Sigmoid colon (tissue), 7 donors: ENCODE measurements at places on chromosomes 3 and 15. TPM values are rescaled to one million over a fixed set of nuclear protein-coding genes. Genes with fewer than 3 reads are reported as not detected.

- H3K27me3 ChIP-seq: no peaks in the 10 kb centered on the region
- peaks cover 26% of the 10 kb centered on the region for H3K4me1 ChIP-seq
- peaks cover 19% of the 10 kb centered on the region for H3K36me3 ChIP-seq
- H3K27ac ChIP-seq: peak overlapping the region; percentile 73
Measured at GRCh38 chr15:85730001-85730820, 64.5 kb downstream of the KLHL25 start.

- no peak for DNase-seq
- H3K36me3 ChIP-seq: no peaks in the 10 kb centered on the region
- no peaks in the 10 kb centered on the region for H3K27me3 ChIP-seq
- H3K4me3 ChIP-seq: no peak overlapping the region
Measured at GRCh38 chr3:9955611-9956352, 3.6 kb upstream of the PRRT3 start.

DNA sequence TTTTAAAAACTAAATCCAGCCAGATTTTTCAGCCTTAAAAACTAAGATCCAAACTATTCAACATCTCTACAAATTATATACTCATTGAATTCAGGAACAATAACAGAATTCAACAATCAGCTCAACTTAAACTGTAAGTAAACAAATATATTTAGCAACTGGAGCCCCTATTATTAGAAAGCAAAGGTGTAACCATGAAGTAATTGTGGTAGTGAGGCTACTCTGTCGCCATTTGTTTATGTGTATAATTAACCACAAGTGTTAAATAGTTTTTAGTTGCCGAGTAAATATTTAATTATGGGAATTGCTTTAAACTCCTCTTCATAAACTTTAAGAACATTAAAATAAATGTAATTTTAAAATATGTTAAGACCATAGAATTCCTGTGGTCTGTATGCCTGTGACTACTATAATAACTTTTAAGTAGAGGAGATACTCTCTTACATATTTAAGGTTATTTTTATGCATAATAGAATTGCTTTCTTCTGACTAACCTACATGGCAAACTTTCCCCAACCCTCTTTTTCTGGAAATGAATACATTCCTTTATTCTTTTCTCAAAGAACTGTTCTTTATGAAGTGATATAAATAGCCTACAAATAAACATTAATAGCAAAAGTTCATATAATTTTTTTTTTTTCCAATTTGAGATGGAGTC is 51.2 kb downstream of the MFN1 start:
- H3K4me1 ChIP-seq: no peaks in the 10 kb centered on the region
- no peak for DNase-seq
- H3K27me3 ChIP-seq: no peaks in the 10 kb centered on the region
- no peaks in the 10 kb centered on the region for H3K36me3 ChIP-seq
- H3K27ac ChIP-seq: no peak overlapping the region
- H3K4me3 ChIP-seq: no peak overlapping the region

DNA sequence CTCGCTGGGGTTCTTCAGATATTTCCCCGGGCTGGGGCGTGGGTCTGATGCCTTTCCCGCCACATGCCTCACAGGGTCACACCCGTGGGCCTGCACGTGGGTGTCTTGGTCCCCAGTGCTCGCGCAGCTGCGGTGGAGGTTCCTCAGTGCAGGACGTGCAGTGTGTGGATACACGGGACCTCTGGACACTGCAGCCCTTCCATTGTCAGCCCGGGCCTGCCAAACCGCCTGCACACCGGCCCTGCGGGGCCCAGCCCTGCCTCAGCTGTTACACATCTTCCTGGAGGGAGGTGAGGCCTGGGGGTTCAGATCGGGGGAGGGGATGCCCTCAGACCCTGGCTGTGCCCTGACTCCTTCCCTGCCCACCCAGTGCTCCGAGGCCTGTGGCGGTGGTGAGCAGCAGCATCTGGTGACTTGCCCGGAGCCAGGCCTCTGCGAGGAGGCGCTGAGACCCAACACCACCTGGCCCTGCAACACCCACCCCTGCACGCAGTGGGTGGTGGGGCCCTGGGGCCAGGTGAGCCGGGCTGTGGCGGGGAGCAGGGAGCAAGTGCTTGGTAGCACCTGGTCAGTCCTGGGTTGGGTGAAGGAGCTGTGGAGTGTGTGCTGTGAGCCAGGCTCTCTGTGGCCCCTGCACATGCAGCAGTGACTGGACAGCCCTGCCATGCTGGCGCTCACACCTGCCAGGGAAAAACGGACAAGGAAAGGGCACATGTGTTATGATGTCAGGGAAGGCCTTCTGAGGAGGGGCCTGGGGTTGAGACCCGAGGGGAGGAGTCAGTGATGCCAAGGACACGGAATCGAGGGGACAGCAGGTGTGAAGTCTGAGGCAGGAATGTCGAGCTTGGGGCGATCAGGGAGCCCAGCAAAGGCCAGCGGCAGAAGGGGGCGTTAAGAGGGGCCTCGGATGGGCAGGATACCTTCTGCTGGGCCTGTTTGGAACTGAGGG is 88.9 kb downstream of the TBC1D2B start:
- DNase-seq: peak; percentile 69
- H3K27me3 ChIP-seq: no peaks in the 10 kb centered on the region
- no peak overlapping the region for H3K4me3 ChIP-seq
- H3K4me1 ChIP-seq: no peaks in the 10 kb centered on the region
- H3K27ac ChIP-seq: no peak overlapping the region
- no peaks in the 10 kb centered on the region for H3K36me3 ChIP-seq

GRCh38 chr3:16407366-16407765 is 106.1 kb downstream of the RFTN1 start:
- peak overlapping the region; percentile 49 for H3K27ac ChIP-seq
- DNase-seq: no peak
- no peaks in the 10 kb centered on the region for H3K4me1 ChIP-seq
- no peak overlapping the region for H3K4me3 ChIP-seq
- no peaks in the 10 kb centered on the region for H3K36me3 ChIP-seq

DNA sequence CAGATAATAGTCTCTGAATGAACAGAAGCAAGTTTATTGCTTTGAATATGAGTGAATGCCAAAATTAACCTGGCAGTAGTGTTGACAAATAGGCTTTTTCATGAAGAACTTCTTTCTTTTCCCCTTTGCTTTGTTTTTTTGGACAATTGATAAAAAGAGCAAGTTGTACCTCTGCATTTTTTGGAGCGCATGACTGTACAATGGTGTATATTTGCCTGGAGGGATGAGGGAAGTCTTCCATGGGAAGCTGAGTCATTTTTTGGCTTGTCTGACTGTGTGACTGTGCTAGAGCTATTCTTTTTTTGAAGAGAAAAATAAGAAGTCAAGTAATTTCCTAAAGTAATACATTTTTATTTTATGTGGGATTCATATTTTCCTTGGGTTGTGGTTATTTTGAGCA is 186.9 kb downstream of the KLHL25 start:
- no peak for DNase-seq
- H3K27me3 ChIP-seq: no peaks in the 10 kb centered on the region
- H3K36me3 ChIP-seq: no peaks in the 10 kb centered on the region
- H3K4me3 ChIP-seq: no peak overlapping the region
- peak overlapping the region; percentile 73 for H3K27ac ChIP-seq
- H3K4me1 ChIP-seq: peaks cover 27% of the 10 kb centered on the region

DNA sequence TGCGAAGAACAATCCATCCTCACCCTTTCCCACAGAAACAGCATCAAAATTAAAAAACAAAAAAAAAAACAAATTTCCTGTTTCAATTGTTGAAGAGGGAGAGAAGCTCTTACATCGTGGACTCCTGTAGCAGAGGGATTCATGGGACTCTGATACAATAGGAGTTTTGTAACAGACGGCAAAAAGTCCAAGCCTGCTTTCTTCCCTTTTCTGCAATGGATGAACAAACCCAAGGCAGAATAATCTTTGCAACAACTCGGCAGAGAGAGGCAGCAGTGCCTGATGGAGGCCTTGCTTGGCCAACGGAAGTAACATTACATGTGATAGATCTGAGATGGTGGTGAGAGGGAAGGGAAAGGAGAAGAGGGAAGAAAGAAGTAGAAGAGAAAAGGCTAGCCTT is 26.9 kb downstream of the CCR4 start:
- H3K4me1 ChIP-seq: no peaks in the 10 kb centered on the region
- no peak overlapping the region for H3K4me3 ChIP-seq
- H3K27me3 ChIP-seq: no peaks in the 10 kb centered on the region

DNA sequence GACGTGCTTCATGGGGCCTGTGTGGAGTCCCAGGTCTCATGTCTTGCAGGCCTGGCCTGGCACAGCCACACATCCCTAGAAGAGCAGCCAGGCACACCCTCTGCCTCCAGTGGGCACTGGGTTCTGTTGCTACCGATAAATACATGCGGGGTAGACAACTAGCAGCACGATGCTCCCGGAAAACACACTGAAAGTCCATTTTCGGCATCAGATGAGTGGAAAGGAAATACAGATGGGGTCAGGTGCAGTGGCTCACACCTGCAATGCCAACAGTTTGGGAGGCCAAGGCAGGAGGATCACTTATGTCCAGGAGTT is 165.1 kb downstream of the NSMCE3 start:
- no peak overlapping the region for H3K4me3 ChIP-seq
- H3K36me3 ChIP-seq: no peaks in the 10 kb centered on the region
- H3K27me3 ChIP-seq: no peaks in the 10 kb centered on the region
- no peak for DNase-seq
- H3K27ac ChIP-seq: no peak overlapping the region

DNA sequence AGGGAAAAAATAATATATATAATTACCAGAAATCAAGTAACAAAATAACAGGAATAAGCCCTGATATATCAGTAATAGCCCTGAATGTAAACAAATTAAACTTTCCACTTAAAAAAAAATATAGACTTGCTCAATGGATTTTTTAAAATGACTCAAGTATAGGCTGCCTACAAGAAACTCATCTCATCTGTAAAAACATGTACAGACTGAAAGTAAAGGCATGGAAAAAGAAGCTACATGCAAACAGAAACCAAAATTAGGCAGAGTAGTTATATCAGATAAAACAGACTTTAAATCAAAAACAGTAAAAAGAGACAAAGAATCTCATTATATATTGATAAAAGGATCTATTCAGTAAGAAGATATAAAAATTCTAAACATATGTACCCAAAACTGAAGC is 82.4 kb upstream of the STT3B start:
- H3K4me3 ChIP-seq: no peak overlapping the region
- no peaks in the 10 kb centered on the region for H3K27me3 ChIP-seq
- H3K27ac ChIP-seq: no peak overlapping the region

- no peaks in the 10 kb centered on the region for H3K27me3 ChIP-seq
- H3K36me3 ChIP-seq: no peaks in the 10 kb centered on the region
- no peak for DNase-seq
- no peaks in the 10 kb centered on the region for H3K4me1 ChIP-seq
Measured at GRCh38 chr3:37546876-37547275, 314.8 kb upstream of the CTDSPL start.

GRCh38 chr3:185292238-185292637 is 38.4 kb upstream of the EHHADH start:
- DNase-seq: no peak
- no peaks in the 10 kb centered on the region for H3K27me3 ChIP-seq
- H3K27ac ChIP-seq: no peak overlapping the region
- no peak overlapping the region for H3K4me3 ChIP-seq

DNA sequence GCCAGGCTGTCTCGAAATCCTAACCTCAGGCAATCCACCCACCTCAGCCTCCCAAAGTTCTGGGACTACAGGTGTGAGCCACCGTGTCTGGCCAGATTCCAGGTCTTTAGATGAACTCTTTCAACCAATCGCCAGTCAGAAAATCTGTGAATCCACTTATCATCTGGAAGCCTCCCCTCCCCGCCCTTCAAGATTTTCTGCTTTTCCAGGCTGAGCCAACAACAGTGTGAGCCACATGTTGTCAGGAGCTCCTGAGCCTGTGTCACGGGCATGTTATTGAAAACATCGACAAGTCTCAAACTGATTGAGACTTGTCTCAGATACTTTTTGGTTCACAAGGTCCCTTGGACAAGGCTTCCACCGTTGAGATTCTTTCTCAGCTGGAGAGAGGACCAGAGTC is 52.0 kb upstream of the TRPM1 start:
- no peak for DNase-seq
- no peaks in the 10 kb centered on the region for H3K4me1 ChIP-seq
- H3K4me3 ChIP-seq: no peak overlapping the region
- no peaks in the 10 kb centered on the region for H3K36me3 ChIP-seq
- no peak overlapping the region for H3K27ac ChIP-seq

DNA sequence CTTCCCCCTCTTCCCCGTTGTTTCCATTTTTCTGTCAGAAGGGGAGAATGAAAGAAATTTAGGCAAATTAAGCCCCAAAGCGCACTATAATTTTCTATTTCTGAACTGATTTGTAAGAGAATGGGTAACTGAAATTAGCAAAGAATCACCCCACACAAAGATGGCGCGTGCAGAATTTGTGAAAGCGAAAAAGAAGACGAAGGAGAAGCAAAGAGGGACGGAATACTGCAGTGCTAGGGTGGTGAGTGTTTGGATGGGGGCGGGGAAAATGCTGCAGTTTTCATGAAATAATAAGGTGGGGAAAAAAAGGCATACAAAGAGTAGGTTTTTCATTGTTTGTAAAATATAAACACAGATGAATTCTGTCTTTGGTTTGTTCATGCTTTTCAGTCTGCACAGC is 4.6 kb upstream of the CTNNB1 start:
- DNase-seq: no peak
- H3K4me3 ChIP-seq: no peak overlapping the region
- no peaks in the 10 kb centered on the region for H3K4me1 ChIP-seq
- H3K36me3 ChIP-seq: no peaks in the 10 kb centered on the region
- no peaks in the 10 kb centered on the region for H3K27me3 ChIP-seq

- no peak overlapping the region for H3K4me3 ChIP-seq
- peaks cover 12% of the 10 kb centered on the region for H3K36me3 ChIP-seq
- DNase-seq: no peak
Measured at GRCh38 chr15:84690342-84690741, 25.6 kb downstream of the SEC11A start.

GRCh38 chr15:91881569-91882297 is 28.2 kb downstream of the SLCO3A1 start:
- H3K36me3 ChIP-seq: no peaks in the 10 kb centered on the region
- H3K4me1 ChIP-seq: no peaks in the 10 kb centered on the region

DNA sequence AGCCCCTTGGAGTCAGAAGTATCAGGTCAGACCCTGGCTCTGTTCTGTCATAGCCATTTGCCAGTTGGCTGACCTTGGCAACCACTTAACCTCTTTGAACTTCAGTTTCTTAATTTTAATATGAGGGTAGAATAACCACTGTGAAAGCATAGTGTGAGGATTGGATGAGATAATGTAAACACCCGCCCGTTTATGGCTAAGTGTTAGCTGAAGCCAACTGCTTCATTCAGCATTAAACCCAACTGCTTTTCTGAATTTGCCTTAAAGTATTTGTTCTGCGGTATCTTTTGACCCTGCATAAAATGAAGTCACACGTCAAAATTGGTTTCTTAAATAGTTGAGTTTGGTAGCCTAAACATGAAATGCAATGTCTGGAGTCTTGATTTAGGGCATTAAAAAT is 121.5 kb upstream of the ABHD17C start:
- H3K4me1 ChIP-seq: no peaks in the 10 kb centered on the region
- no peaks in the 10 kb centered on the region for H3K36me3 ChIP-seq
- H3K4me3 ChIP-seq: no peak overlapping the region
- H3K27me3 ChIP-seq: no peaks in the 10 kb centered on the region

Gene SMCO1
- not detected for polyA plus RNA-seq

Gene SCN11A
- not detected for polyA plus RNA-seq

Gene PPARG
- 48.3 TPM for polyA plus RNA-seq

Gene LRRC34
- 1.1 TPM for polyA plus RNA-seq

Gene FETUB
- polyA plus RNA-seq: not detected

Gene OXTR
- polyA plus RNA-seq: 0.22 TPM
